Vagina (tissue), 2 donors: ENCODE measurements at places on chromosomes 5 and 9. TPM values are rescaled to one million over a fixed set of nuclear protein-coding genes. Genes with fewer than 3 reads are reported as not detected.

The SIT1 gene
- total RNA-seq, result 2.5 TPM

The PTPN3 gene
- 15.5 TPM for total RNA-seq

The NXNL2 gene
- 2.5 TPM for total RNA-seq

DNA sequence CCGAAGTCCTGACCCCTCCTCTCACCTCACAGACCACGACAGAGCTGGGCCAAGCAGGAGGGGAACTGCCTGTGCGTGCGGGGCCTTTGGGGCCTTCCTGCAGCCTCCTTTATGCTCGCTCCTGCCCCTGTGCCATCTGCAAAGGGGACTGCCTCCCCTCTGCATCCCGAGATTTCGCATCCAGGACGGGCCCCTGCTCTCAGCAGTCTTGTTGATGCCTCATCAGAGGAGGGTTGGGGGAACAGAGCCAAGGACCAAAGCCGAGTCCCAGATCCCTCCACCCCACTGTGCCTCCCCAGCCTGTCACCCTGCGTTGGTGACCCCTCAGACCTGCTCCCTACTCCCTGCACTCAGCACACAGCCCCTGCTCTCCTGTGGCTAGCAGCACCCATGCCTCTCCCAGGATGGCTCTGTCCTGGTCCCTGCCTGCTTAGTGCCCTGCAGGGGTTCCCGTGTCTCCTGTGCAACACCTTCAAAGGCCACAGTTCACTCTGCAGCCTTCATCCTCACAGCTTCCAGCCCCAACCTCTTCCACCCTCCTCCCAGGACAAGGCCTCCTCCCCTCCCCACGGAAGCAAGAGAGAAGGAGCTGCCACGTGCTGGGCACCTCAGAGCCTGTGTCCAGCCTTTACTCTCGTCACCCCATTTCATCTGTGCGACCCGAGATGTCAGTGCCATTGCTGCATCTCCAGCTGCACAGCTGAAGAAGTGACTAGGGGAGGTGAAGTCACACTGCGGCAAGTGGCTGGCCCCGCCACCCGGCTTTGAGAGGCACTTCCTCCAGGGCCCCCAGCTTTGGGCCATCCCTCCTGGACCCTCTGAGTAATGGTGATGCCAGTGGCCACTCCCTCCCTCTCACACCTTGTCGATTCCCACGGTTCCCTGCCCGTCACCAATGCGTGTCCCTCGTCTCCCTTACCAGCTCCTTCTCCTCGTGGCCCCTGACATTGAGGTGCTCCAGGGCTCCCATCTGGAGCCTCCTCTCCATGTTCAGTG is 62.6 kb upstream of the LRRTM2 start:
- no peaks in the 10 kb centered on the region for H3K4me1 ChIP-seq
- no peak overlapping the region for H3K4me3 ChIP-seq
- H3K27me3 ChIP-seq, result no peaks in the 10 kb centered on the region
- no peaks in the 10 kb centered on the region for H3K36me3 ChIP-seq
- H3K27ac ChIP-seq, result no peak overlapping the region
- no peak for DNase-seq

DNA sequence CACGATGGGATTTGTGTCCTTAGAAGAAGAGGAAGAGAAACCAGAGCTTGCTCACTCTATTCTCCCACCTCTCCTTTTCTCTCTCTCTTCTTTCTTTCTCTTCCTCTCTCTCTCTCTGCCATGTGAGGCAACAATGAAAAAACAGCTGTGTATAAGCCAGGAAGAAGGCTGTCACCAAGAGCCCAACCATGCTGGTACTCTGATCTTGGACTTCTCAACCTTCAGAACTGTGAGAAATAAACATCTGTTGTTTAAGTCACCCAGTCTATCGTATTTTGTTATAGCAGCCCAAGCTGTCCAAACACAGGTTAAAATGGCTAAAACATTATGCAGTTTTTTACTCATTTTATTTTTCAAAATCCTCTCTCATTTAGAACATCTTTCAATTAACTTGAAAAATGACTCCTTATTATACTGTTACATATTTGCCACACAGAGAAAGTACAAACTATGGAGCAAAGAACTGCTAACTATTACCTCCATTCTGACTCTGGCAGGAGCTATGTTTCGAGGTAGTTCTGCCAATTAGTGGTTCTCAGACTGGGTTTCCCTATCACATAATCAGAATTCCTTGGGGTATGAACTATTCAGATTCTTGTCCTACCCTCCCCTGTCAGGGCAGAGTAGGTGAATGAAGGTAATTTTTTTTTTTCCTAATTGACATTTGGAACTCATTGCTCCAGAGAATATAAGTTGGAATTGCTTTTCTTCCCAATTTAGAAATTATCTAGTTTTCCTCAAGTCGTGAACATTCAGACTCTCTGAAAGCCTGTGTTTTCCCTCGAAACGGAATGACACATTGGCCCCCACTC is 434.6 kb downstream of the ENC1 start:
- no peaks in the 10 kb centered on the region for H3K36me3 ChIP-seq
- H3K27ac ChIP-seq, result no peak overlapping the region

- no peaks in the 10 kb centered on the region for H3K36me3 ChIP-seq
- H3K27me3 ChIP-seq, result no peaks in the 10 kb centered on the region
- no peaks in the 10 kb centered on the region for H3K4me1 ChIP-seq
- no peak overlapping the region for H3K4me3 ChIP-seq
- no peak overlapping the region for H3K27ac ChIP-seq
Measured at GRCh38 chr5:81010336-81011169, 50.4 kb downstream of the RASGRF2 start.

DNA sequence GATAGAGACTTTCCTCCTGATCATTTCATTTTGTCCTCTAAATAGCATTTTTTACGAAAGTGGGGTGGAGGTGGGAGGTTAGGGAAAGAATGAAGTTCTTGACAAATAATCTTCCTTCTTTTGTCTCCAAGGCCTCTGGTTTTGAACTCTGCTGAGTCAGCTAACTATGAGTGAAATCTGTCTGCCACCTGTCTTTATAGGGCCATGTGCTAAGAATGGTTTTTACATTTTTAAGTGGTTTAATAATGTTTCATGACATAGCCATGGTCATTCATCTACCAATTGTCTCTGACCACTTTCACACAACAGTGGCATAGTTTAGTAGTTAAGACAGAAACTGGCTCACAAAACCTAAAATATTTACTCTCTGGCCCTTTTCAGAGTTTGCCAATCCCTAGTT is 7.6 kb downstream of the MAN2A1 start:
- peaks cover 46% of the 10 kb centered on the region for H3K4me1 ChIP-seq
- no peak overlapping the region for H3K4me3 ChIP-seq
- H3K27me3 ChIP-seq, result no peaks in the 10 kb centered on the region
- no peaks in the 10 kb centered on the region for H3K36me3 ChIP-seq
- no peak overlapping the region for H3K27ac ChIP-seq
- no peak for DNase-seq

DNA sequence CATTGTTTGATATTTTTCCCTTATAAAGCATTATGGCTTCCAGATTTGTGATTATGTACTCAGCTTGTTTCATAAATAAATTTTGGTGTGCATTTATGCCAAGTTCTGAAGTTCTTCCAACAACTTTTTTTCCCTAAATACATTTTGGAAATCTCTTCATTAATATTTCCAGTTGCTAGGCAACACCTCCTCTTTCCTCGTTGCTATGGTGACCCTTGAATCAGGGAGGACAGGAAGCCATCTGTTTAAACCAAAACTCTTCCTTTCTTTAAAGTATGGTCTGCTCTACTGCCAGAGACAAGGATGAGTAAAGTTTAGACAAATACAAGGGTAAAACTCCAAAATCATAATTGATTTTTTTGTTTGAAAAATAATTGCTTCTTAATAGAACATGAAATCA is 779.3 kb downstream of the CDH9 start:
- H3K4me1 ChIP-seq, result no peaks in the 10 kb centered on the region
- H3K36me3 ChIP-seq, result no peaks in the 10 kb centered on the region
- H3K27ac ChIP-seq, result no peak overlapping the region
- no peak overlapping the region for H3K4me3 ChIP-seq
- H3K27me3 ChIP-seq, result no peaks in the 10 kb centered on the region

GRCh38 chr5:133363807-133364587 is 248.3 kb downstream of the FSTL4 start:
- H3K27ac ChIP-seq, result no peak overlapping the region
- no peaks in the 10 kb centered on the region for H3K27me3 ChIP-seq
- no peaks in the 10 kb centered on the region for H3K36me3 ChIP-seq
- H3K4me1 ChIP-seq, result peaks cover 10% of the 10 kb centered on the region
- H3K4me3 ChIP-seq, result no peak overlapping the region

DNA sequence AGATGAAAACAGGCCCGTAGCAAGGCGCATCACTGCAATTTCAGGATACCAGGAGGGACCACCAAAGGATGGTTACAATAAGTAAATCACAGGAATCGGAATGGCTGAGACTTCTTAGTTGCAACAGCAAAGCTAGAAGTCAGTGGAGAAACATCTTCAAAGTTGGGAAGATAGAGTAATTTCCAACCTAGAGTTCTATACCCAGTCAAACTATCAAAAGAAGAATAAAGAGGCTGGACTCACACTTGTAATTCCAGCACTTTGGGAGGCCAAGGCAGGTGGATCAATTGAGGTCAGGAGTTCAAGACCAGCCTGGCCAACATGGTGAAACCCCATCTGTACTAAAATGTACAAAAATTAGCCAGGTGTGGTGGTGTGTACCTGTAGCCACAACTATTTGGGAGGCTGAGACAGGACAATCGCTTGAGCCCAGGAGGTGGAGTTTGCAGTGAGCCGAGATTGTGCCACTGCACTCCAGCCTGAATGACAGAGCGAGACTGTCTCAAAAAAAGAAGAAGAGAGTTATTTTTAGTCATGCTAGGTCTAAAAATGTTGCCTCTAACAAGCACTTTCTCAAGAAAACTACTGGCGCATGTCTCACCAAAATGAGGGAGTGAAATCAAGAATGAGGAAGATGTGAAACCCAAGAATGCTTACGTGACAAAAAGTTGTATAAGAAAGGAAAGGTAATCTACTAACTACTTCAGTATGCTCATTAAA is 267.7 kb downstream of the DENND1A start:
- H3K36me3 ChIP-seq, result peaks cover 11% of the 10 kb centered on the region
- no peak overlapping the region for H3K27ac ChIP-seq
- H3K27me3 ChIP-seq, result no peaks in the 10 kb centered on the region
- H3K4me1 ChIP-seq, result no peaks in the 10 kb centered on the region

GRCh38 chr9:5336688-5337087 is 3.0 kb downstream of the RLN1 start:
- no peaks in the 10 kb centered on the region for H3K4me1 ChIP-seq
- no peaks in the 10 kb centered on the region for H3K36me3 ChIP-seq
- H3K4me3 ChIP-seq, result no peak overlapping the region
- no peak overlapping the region for H3K27ac ChIP-seq
- H3K27me3 ChIP-seq, result no peaks in the 10 kb centered on the region
- DNase-seq, result no peak

DNA sequence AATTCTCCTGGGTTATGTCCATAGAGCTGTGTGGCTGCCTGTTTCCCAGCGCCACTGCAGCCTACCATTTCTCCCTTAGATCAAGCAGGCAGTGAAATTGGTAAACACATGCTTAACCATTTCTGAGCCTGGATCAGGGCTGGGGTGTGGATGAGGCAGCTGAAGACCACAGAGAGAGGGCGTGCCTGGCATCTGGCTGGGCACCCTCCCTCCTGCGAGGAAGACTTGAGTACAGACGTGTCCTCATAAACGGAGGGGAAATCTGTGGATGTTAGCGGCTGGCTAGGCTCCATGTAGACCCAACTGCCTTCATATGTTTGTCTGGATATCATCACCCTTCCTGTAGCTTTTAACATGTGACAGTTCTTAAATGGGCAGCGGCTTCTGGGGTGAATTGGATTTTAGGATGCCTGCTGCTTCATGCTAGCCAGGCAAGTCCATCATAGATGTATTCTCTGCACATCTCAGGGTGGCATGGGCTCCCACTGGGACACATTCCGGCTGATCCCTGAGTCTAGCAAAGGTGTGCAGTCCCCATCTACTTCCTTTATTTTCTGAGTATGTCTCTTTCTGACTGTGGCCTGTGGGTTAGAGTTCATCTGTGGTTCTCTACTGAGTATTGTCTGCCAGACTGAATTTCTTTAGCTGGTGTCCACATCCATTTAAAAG is 11.0 kb downstream of the RGS3 start:
- no peak overlapping the region for H3K27ac ChIP-seq
- H3K36me3 ChIP-seq, result no peaks in the 10 kb centered on the region
- no peaks in the 10 kb centered on the region for H3K27me3 ChIP-seq

GRCh38 chr5:149765932-149766331 is 35.8 kb downstream of the PPARGC1B start:
- no peak overlapping the region for H3K4me3 ChIP-seq
- H3K27ac ChIP-seq, result no peak overlapping the region
